SK-N-SH (cell line): ENCODE measurements at places on chromosomes 4 and X. TPM values are rescaled to one million over a fixed set of nuclear protein-coding genes. Genes with fewer than 3 reads are reported as not detected.
A peak's percentile ranks its signal among the peaks of the same experiment; 100 is the strongest.

Gene RRH
- 0.05 and 0.10 TPM in 2 replicates for polyA plus RNA-seq

Gene PASD1
- polyA plus RNA-seq = 0.03 and 0.08 TPM in 2 replicates

Gene CFP
- polyA plus RNA-seq = 0.03 and 0.19 TPM in 2 replicates

Gene NSUN7
- 0.21 and 0.28 TPM in 2 replicates for polyA plus RNA-seq

Gene HNRNPD
- 128 and 286 TPM in 2 replicates for polyA plus RNA-seq

Gene FHDC1
- 0.02 and 0.03 TPM in 2 replicates for polyA plus RNA-seq

GRCh38 chr4:173696551-173696950, 166.5 kb upstream of the HAND2 start:
- DNase-seq = no peak

DNA sequence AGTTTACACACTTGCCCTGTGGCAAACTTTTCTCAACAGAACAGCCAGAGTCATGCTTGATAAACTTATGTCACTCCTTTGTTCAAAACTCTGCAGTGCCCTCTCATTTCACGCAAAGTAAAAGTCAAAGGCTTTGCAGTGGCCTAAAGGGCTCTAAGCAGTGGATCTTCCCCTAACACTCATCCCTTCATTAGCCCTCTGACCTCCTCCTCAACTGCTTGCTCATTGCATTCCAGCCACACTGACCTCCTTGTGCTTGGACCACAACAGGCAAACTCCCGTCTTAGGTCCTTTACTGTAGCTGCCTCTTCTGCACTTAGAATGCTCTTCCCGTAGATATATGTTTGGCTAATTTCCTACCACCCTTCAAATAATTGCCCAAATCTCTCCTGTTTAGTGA, 5.6 kb downstream of the PRDM5 start:
- no peak for DNase-seq

DNA sequence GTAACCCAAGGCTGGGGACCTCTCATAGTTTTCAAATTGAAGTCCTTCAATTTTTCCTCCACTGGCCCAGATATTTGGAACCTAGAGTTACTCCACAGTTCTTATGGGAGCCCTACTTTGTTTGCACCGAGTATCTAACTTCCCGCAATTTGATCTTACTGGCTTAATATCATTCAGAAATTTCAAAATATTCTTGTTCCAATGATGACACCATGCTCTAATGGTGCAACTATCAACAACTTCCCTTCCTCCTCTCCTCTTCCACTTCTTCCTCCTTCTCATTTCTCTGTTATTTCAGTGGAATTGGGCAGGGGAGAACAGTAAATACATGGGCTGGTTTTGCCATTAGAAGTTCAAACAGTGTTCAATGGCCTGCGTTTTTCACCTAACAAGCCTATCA, 20.2 kb downstream of the PDCL2 start:
- DNase-seq = no peak

DNA sequence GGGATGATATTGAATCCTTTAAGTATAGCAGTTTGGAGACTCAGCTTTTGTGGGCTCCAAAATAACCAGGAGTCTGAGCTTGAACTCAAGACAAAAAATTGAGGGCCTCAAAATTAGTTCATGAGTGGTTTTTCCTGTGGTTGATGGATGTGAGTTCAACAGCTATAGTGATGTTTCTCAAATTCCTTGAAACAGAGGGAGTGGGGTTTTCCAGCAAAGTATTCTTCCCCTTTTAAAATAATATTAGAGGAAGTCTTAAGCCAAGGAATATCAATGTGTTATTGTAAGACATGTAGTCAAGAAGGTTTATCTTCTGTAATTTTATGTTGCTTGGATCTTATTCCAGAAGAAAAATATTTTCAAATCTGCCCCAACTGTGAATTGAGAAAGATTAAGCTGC, 10.6 kb downstream of the OTC start:
- no peak for DNase-seq

GRCh38 chr4:74675673-74676279, 118.5 kb downstream of the BTC start:
- DNase-seq = peak; percentile 10

DNA sequence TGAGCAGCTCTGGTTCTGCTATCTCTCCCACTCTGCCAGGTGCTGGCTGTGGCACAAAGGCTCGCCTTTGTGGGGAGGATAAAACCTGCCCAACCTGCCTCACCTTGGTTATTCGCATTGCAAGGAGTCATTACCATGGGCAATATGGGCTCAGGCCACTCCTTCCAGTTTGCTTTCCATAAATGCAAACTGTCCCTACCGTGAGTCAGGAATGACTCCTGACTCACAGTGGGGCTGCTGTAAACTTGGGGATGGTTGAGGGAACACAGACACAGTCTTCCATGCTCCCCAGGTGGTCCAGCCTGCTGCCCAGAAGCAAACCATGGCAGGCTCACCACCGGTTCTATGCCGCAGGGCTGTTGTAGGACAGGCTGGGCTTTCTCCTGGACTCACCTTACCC, 36.1 kb downstream of the COQ2 start:
- no peak for DNase-seq

- DNase-seq = no peak
Measured at GRCh38 chr4:177400030-177400429, 42.2 kb downstream of the AGA start.

GRCh38 chr4:4499438-4500123, 42.3 kb downstream of the STX18 start:
- DNase-seq = no peak

DNA sequence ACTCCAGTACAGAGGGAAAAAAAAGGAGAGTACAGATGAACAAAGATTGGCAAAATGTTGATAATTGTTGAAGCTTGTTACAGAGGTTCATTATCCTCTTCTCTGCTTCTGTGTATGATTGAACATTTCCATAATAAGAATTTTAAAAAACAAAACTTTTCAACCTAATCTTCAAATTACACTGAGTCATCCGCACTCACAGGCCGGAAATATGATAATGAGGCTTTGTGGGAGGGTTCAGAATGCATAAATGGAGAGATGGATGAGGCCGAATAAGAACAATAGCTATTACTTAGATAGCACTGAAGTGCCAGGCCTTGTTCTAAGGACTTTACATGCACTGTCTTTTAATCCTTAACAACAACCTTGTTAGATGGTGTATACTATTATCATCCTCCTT, 4.6 kb upstream of the ERCC6L start:
- DNase-seq = no peak

DNA sequence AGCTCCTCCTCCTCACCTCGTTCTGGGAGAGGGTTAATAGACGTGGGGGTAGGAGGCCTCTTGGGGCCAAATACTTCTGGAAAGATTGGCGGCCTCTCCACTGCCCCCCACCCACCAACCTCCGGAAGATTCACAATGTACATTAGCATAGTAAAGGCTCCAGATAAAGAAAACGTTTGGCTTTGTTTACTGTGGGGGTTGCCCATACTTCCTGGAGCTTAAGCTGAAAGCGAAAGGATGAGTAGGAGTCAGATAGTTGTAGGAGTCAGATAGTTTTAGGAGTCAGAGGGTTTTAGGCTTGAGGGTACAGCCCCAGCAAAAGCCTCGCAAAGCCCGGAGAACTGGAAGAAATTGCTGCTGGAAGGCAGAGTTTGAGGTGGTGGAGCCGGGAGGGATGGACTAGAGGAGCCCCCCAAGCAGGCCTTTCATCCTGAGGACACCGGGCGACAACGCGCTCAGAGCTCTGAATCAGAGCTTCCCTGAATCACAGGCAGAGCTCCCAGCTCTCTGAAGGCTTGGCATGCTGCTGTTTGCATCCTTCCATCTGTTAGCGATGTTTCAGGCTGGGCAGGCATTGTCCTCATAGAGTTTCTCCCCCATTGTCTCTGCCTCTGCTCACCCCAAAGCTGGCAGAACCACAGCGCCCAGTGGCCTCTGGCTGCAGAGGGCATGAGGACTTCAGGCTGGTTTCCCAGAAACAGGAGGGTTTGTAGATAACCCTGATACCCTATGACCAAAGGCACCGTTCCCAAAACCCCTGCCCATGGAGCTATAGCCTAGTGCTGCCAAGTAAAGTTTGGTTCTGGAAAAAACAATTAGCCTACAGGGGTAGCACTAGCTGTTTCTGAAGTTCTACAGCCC, 280.7 kb downstream of the BCOR start:
- no peak for DNase-seq

DNA sequence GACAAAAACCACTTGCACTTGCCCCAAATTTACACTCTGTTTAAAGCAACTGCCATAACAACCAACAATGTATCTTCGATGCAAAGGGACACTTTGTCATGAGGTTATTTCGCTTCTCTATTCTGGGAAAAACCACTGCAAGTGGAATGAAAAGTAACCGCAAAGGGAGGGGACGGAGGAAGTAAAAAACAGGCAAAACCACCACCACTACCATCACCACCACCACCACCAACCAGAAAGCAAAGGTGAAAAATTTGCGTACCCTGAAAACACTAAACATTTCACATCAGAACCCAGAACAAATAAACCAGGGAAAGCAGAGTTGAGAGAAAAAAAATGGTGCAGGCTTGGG, 1.2 kb upstream of the N4BP2 start:
- no peak for DNase-seq

DNA sequence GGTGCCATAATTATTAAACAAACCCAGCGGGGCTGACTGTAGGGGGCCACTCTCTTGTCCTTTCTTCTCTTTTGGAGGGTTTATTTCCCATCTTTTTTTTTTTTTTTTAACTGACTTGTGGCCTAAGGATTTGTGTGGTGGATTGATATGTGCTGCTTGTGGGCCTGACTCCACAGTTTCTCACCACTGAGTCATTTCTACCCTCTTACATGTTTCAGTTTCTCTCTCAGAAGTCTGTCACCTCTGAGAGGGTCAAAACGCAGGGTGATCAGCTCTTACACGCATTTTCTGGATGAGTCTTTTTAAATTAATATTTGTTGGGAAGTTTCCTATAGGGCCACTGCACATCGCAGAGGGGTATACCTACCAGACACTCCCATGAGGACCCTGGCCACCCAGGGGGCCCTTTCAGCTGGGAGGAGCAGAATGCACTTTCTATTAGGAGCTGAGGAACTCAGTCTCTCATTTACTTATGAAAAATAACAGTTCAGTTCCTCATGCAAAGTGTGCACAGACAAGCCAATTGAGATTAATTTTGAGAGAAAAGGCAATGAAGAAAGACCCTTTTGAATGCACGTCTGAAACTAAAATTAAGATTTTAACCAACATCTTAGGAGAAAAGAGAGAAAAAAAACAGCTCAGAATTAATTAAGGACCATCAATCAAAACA, 407.9 kb downstream of the TECRL start:
- DNase-seq = no peak

DNA sequence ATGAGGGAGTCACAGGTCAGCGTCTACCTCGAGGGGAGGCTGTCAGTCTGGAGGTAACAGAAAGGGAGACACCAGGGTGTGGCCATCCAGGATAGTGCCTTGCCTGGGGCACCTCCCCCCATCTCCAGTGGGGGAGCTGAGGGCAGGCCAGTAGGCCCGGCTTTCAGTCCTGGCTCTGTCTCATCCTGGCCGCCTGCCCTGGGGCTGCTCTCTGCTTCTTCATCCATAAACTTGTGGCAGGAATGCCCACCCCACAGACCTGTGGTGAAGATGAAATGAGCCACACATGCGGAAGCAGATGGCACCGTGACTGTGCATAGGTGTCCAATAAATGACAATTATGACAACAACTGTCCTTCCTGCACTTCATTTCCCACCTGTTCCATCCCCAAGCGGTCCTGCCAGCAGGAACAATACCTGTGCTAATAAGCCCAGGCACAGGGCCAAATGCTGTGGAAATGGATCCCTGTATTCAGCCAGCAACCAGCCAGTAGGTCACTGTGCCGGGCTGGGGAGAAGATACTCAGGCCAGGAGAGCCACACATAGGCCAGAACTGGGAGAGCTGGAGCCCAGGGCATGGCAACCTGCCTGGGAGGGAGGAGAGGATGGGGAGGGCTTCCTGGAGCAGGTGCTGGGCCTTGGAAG, 30.2 kb downstream of the TRO start:
- no peak for DNase-seq

DNA sequence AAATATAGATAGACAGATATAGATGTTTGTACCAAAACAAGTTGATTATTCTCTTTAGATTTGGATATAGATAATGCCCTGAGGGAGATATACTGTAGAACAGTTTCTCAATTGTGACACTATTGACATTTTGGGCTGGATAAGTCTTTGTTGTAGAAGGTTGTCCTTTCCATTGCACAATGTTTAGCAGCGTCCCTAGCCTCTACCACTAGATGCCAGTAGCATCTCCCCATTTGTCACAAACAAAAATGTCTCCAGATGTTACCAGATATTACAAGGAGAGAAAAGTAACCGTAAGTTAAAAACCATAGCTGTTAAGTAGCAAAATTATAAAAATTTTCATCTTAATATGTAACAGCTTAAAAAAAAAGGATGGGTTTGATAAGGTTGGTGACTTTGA, 2595.3 kb downstream of the ARAP2 start:
- no peak for DNase-seq

GRCh38 chr4:96194993-96195392, 355.1 kb downstream of the PDHA2 start:
- DNase-seq = no peak

DNA sequence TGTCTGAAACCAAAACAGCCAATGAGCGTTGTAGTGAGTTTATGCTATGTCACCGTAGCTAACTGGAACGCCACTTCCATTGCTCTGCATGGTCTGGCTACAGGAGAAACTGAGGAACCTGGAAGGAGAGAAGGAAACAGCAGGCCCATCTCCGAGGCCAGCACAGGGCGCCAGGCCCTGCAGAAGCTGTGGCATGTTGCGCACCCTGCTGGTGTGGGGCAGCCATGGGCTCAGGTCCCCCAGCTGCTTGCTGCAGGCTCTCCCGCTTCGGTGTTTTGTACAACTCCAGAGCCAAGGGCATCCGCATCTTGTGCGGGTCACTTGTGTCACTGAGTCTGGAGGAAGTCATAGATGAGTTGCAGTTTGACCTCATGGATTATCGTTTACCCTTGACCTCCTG, 89.2 kb downstream of the AFAP1 start:
- DNase-seq = no peak

- DNase-seq = no peak
Measured at GRCh38 chr4:184887333-184887732, 61.6 kb upstream of the ACSL1 start.
